ENCODE measurements at places on chromosomes 6 and 20. TPM values are rescaled to one million over a fixed set of nuclear protein-coding genes. Genes with fewer than 3 reads are reported as not detected.

DNA sequence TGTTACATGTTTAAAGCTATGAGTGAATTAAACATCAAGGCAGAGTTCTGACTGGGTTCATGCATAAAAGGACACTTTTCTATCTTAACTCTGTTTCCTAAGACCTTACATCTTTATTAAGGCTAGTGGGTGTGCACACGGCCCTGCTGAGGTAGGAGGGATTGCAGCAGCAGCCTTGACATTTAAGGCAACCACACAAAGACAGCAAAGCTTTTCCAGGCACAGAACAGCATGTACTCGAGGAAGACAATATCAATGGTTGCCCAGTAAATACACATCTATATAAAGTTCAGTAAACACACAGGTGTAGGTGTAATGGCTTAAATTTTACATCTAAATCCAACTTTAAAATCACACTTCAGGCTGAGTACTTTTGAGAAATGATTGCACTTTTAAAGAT, 79.8 kb upstream of the LOC128125822 start:
- H3K27ac ChIP-seq = no peak overlapping the region
- H3K4me1 ChIP-seq = no peaks in the 10 kb centered on the region
- DNase-seq = no peak
- H3K27me3 ChIP-seq = no peaks in the 10 kb centered on the region

GRCh38 chr6:29790626-29791025, 37.0 kb upstream of the HLA-G start:
- peaks cover 6% of the 10 kb centered on the region for H3K36me3 ChIP-seq
- peaks cover 15% of the 10 kb centered on the region for H3K4me1 ChIP-seq
- no peak for DNase-seq
- H3K27ac ChIP-seq = no peak overlapping the region
- peaks cover 73% of the 10 kb centered on the region for H3K27me3 ChIP-seq
- no peak overlapping the region for H3K4me3 ChIP-seq

DNA sequence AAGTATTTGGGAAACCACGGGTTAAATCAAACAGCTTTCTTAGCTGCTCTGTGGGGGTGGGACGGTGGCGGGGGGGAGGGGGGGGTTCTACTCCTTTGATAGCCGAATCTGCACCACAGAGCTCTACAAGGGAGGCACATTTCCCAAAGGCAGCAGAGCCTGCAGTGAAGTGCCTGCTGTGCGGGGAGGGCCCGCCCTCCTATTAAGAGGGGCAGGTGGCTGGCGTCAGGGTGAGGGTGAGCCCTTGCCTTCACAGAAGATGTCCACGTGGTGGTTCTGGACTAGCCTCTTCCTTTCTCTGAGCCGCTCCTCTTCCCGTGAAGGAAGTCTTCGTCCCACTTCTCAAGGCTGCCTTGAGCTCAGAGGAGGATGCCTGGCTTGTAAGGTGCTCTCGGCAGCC, 174.9 kb upstream of the THBS2 start:
- H3K27me3 ChIP-seq = no peaks in the 10 kb centered on the region
- no peaks in the 10 kb centered on the region for H3K4me1 ChIP-seq
- DNase-seq = no peak
- no peak overlapping the region for H3K27ac ChIP-seq
- H3K4me3 ChIP-seq = no peak overlapping the region

Gene BACH2
- total RNA-seq = 101 TPM

Gene PHACTR2
- 24.3 TPM for total RNA-seq

Gene CRISP3
- total RNA-seq = not detected

Measured in activated T-cell treated with anti-CD3 and anti-CD28 coated beads, Interleukin-2, amount 50 U/mL, for 72 hours (primary cell).